A549 treated with Mapracorat at 1 μM for 4 hours (cell line): ENCODE measurements at places on chromosomes 5 and 9. TPM values are rescaled to one million over a fixed set of nuclear protein-coding genes. Genes with fewer than 3 reads are reported as not detected.

The PCSK5 gene
- 1.1 to 1.8 TPM (median 1.5 TPM) in 5 replicates for total RNA-seq

The MYOT gene
- not detected in 5 replicates for total RNA-seq

The ANKRD20A1 gene
- total RNA-seq = 0.68 to 1.9 TPM (median 1.2 TPM) in 5 replicates

The VCP gene
- total RNA-seq = 257 to 280 TPM (median 275 TPM) in 5 replicates

The IGIP gene
- 0.55 to 1.0 TPM (median 0.79 TPM) in 5 replicates for total RNA-seq

The MAMDC2 gene
- 0.20 to 0.35 TPM (median 0.31 TPM) in 5 replicates for total RNA-seq

The IL5 gene
- total RNA-seq = not detected in 5 replicates

The CAPSL gene
- not detected in 5 replicates for total RNA-seq

The PCDHGA1 gene
- 0.24 to 0.29 TPM (median 0.26 TPM) in 5 replicates for total RNA-seq

The HTR4 gene
- not detected in 5 replicates for total RNA-seq

The TLR4 gene
- total RNA-seq = 0.06 to 0.16 TPM (median 0.10 TPM) in 5 replicates

The KLF4 gene
- total RNA-seq = 26.0 to 30.2 TPM (median 28.8 TPM) in 5 replicates

The NSUN2 gene
- 89.3 to 95.3 TPM (median 92.7 TPM) in 5 replicates for total RNA-seq

The CNTFR gene
- total RNA-seq = 0.13 to 0.15 TPM (median 0.14 TPM) in 3 of 5 replicates, not detected in the others

The DOCK2 gene
- total RNA-seq = 0.84 to 3.5 TPM (median 2.5 TPM) in 5 replicates

The CTXN3 gene
- total RNA-seq = not detected in 5 replicates

The GPRIN1 gene
- total RNA-seq = 7.4 to 9.6 TPM (median 9.1 TPM) in 5 replicates

The PTGS1 gene
- 1.5 to 2.1 TPM (median 1.7 TPM) in 5 replicates for total RNA-seq

The LMAN2 gene
- 179 to 207 TPM (median 194 TPM) in 5 replicates for total RNA-seq

The EIF4E1B gene
- total RNA-seq = not detected in 5 replicates

The GOLGA2 gene
- 38.8 to 52.8 TPM (median 45.6 TPM) in 5 replicates for total RNA-seq

The CORO2A gene
- 1.0 to 1.6 TPM (median 1.3 TPM) in 5 replicates for total RNA-seq

The ANKRD31 gene
- total RNA-seq = 0.02 to 0.07 TPM (median 0.05 TPM) in 4 of 5 replicates, not detected in the other

The INSL4 gene
- 13.9 to 20.2 TPM (median 15.8 TPM) in 5 replicates for total RNA-seq

The MARVELD2 gene
- 2.2 to 3.0 TPM (median 2.5 TPM) in 5 replicates for total RNA-seq

The HMGCR gene
- 23.4 to 28.4 TPM (median 25.6 TPM) in 5 replicates for total RNA-seq

The SLC4A9 gene
- 0.05 to 0.08 TPM in 2 of 5 replicates, not detected in the others for total RNA-seq

The XPA gene
- total RNA-seq = 12.2 to 15.8 TPM (median 13.3 TPM) in 5 replicates

The BOD1 gene
- 66.0 to 70.9 TPM (median 68.6 TPM) in 5 replicates for total RNA-seq

The ADAMTS16 gene
- total RNA-seq = 1.3 to 1.6 TPM (median 1.5 TPM) in 5 replicates

The EPB41L4A gene
- 2.3 to 3.4 TPM (median 2.9 TPM) in 5 replicates for total RNA-seq

The BAAT gene
- 0.23 to 0.45 TPM (median 0.35 TPM) in 5 replicates for total RNA-seq

The CYLC2 gene
- not detected in 5 replicates for total RNA-seq

The TMEFF1 gene
- 0.53 to 1.7 TPM (median 1.1 TPM) in 5 replicates for total RNA-seq

The SLC45A2 gene
- 0.17 TPM in 1 of 5 replicates, not detected in the others for total RNA-seq

The PLAC8L1 gene
- not detected in 5 replicates for total RNA-seq

The SHISAL2B gene
- total RNA-seq = not detected in 5 replicates

The MACIR gene
- total RNA-seq = 18.1 to 20.5 TPM (median 19.7 TPM) in 5 replicates
